ENCODE measurements at places on chromosomes 2 and 18.

DNA sequence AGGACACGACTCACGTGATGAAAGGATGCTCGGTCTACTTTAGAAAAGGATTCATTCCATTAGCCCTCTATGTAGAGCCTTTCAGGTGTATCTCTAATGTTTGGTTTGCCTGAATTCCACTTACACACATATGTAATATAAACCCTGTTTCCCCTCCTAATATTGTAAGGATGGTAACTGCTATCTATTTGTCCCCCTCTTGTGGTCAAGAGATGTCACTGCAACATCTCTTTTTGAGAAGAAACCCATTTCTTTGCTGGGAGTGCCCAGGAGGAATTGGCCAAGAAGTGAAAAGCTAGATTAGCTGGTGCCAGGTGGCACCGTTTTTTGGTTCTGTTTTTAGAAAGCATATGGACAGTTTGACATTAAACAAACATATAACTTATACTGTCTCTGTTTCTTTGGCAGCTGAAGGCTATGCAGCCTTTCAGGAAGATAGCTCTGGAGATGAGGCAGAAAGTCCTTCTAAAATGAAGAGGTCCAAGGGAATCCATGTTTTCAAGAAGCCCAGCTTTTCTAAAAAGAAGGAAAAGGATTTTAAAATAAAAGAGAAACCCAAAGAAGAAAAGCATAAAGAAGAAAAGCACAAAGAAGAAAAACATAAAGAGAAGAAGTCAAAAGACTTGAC lies 41.2 kb downstream of the RALBP1 start:
- no peak for DNase-seq

DNA sequence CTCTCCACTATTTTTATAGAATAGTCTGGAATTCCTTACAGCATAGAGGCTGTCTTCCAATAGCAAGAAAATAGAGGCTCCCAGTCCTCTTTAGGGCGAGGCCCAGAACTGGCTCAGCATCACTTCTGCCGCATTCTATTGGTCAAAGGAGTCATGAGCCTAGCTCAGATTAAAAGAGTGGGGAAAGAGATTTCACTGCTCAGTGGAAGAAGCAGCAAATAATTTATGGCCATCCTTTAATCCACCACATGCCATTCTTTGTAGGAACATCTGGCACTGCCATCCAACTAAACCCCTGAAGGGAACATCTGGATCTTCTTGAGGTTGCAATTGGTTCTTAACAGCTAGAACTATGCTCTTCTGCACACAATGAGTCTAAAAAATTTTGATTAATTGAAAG lies 43.4 kb upstream of the NEUROD1 start:
- DNase-seq, result no peak

GRCh38 chr2:232454630-232455029 lies 1.3 kb upstream of the ALPI start:
- no peak for DNase-seq

DNA sequence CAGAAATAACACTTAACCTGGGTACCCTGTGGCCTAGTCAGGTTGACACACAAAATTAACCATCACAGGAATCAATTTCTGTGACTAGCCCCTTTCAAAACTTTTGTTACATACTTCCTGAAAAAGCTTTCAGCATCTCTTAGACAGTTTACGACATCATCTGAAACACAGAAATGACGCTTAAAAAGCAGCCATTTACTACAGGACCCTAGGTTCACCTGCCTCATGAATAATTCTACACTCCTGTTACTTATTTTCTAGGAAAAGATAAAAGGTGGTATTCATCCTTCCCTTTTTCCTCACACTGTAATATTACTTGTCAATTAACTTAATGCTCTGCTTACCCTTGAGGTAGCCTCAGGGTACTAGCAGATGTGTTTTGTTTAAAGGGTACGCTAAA lies 388.4 kb downstream of the IRS1 start:
- no peak for DNase-seq
